ENCODE measurements at places on chromosomes 4 and X.

- DNase-seq = no peak
Observed at GRCh38 chr4:94831607-94832006, 73.9 kb downstream of the BMPR1B start.

DNA sequence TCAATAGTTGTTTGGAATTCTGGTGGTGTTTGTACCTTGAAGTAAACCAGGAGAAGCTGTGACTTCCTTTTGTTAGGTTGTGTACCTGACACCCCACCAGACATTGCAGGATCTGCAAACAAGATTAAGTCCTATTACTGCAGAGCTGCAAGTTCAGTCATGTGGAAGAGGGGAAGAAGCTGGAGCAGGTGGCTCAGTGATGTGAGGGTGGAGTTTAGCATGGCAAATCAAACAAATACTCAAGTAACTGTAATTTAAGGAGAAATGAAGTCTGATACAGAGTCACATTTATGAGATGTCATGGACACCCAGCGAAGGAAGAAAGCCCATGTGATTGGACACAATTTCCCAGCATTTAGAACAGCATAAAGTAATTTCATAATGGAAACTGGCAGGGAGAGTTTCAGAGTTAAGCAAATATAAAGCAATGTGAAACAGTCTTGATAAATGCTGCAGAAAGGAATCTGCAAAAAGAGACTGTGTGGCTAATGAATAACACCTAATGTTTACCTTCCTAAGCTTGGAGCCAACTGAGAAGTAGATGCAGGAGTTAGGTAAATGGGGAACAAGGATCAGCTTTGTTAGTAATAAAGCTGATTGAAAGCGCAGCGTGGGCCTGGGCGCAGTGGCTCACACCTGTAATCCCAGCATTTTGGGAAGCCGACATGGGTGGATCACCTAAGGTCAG lies 249.1 kb downstream of the GBA3 start:
- DNase-seq = no peak

DNA sequence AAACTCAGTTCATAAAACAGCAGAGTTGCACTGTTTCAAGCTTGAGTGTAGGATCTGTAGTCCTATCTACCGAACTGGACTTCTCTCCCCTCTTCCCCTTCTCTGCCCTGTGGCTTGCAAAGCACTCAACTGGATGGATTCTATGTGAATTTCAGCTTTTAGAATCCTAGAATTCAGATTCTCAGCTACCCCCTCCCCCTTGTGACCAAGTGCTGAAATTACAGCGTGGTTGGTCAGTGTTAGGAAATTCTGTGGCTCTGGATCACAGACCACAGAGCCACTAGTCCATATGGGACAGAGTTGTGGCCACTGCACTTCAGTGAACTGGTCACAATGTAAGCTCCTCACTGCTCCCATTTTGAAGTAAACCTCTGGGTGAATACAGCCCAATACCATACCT lies 64.6 kb upstream of the TRPC5 start:
- no peak for DNase-seq

DNA sequence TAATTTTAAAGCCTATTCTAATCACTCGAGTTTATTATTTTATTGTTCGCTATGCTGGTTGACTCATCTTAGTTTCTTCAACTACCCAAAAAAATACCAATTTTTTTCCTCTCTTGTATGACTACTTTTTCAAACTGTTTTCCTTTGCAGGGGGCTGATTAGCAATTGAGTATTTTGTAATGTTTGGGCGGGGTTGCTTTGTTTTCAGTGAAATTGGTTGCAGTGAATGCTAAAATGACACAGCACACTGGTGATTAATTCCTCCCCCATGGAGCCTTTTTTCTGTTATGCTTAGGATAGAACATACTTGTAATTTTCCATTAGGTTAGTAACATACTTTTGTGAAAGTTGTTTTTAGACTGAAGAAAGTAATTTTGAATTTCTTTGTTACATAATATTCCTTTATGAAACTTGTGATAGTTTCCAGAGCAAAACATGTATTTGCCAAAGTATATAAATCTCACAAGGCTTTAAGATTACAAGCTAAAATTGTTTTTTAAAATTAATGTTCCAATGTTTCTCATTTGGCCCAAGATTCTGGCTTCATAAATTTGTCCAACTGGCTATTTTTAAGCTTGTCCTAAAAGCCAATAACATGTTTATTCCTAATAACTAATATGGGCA lies 120.4 kb downstream of the CHIC1 start:
- no peak for DNase-seq

DNA sequence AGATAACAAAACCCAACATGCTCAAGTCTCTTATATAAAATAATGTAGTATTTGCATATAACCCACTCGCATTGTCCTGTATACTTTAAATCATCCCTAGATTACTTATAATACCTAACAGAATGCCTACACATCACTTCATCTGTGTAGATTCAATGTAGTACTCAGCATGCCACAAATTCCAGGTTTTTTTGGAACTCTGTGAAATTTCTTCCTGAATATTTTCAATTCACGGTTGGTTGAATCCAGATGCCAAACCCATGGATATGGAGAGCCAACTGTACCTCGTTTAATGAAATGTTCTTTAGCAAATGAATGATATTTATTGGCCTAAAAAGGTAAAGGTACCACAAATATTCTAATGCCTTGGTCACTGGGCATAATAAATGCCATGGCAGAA lies 24.8 kb downstream of the CCNI start:
- no peak for DNase-seq

DNA sequence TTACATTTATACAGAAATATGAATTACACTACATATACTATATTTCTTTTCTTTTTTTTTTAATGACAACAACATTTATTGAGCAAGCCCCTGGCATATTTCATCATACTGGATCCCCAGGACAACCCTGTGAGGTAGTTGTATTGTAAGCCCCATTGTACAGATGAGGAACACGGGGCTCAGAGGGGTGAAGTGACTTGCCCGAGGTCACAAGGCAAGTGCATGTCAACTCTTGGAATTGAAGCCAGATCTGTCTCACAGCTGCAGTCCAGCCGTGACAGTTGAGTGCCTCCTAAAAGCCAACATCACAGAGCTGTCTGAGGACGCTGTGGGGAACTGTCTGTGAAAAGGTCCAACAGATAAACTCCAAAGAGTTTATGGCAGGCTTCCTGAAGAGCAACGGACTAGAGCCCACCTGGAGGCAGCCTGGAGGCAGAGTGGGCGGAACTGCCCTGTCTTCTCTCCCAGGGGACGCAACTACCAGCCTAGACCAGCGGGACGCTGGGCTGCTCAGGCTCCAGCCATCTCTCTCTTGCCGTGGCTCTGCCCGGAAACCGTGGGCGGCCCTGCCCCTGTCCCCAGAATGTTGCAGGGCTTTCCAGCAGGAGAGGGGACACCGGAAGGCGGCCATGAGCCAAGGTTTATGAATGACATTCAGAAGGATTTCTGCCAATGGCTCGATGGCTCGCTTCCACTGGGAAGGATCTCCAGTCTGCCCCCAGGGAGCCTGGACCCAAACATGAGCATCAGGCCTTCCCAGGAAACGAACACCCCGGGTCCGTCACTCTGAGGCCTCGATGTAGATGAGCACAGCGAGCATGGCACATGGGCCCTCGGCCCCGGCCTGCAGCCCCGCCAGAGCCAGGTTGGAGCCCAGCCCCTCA lies 50.1 kb downstream of the CFAP299 start:
- DNase-seq = no peak

DNA sequence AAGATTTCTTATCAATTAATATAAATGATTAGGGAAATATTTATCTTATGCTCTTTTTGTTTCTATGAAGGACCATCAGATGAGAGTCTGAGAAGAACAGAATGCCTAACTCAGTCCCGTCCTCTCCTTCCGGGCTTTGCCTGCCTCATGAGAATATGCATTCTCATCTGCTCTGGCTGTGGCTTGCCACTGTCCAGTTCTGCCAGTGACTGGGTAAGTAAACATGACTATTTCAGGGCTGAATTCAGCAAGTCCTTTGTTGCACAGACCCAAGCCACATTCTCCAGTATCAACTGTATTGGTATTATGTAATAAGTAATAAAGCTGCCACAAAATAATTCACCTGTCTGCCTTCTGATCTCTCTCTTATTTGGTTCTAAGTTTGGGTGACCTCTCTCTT lies 110.7 kb downstream of the WDFY3 start:
- no peak for DNase-seq

- DNase-seq = no peak
Observed at GRCh38 chr4:129972257-129972656, 876.3 kb downstream of the C4orf33 start.

GRCh38 chrX:79181401-79181800 lies 36.9 kb downstream of the GPR174 start:
- no peak for DNase-seq

DNA sequence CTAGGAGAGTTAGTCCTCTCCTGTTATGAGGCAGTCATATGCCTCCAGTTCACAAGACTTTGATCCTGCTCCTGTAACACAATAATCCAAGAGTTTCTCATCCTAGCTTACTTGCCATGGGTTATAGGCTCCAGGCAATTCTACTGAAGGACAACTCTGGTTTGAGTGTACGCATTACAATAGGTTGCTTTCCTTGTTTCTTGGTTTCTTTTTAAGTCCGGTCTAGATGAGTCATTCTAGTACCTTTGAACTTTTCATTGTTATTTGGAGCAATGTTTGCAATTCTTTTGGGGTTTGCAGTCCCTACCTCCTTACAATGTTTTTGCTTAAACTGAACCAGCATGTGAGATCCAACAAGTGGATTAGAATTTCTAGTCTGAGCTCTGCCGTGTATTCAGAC lies 109.1 kb downstream of the ANAPC4 start:
- no peak for DNase-seq

GRCh38 chr4:158778156-158778711 lies 9.4 kb downstream of the FNIP2 start:
- no peak for DNase-seq
